ENCODE measurements at places on chromosomes 5 and 9.
A peak's percentile ranks its signal among the peaks of the same experiment; 100 is the strongest.

DNA sequence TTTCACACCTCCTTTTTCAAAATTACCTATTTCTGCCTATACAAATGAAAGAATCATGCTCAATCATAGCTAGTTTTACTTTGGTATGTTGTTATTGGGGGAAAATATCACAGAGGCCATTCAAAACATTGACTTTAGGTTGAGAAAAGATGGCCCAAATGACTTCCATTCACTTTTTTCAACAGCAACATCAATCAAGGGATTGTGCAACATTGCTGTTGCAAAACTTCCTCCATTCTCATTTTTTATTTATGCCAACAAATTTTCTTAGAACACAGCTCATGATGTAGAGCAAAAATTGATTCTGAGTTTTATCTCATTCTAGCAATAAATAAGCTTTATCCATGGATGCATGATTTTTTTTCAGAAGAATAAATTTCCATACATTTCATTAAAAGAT, 93.6 kb upstream of the RORB start:
- no peak for DNase-seq

GRCh38 chr5:141127305-141127704, 5.7 kb downstream of the PCDHB4 start:
- no peak for DNase-seq

- no peak for DNase-seq
Measured at GRCh38 chr5:3010953-3011763, 259.7 kb upstream of the IRX2 start.

DNA sequence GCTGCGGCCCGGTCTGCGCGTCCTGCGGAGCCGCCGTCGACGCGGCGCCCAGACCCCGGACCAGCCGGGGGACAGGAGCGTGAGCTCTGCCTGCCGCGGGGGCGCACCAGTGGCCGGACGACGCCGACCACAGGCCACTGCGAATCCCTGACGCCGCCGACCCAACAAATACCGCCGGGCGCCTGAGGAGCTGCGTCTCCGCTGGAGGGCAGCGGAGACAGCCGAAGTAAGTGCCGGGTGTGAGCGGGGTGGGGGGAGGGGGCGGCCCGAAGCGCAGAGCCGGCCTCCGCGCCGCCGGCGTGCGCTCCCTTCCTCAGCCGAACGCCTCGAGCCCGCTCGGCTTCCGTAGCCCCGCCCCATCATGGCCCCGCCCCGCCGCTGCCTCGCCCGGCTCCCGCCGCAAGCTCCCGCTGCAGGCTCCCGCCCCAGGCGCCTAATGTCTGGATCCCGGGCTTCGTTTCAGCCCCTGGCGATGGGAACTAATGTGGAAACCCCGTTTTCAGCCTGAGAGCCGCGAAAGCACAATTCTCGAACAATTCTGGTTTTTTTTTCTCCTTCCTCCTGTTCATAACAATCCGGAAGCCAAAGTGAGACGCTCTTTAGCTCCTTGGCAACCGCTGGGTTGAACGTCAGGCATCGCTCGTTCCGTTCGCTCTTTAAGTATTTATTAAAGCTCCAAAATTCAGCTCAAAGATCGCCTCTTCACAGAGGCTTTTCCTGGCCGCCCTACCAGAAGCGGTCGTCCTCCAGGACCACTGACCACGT, at the start of gene RFK:
Gene RFK (minus strand): TSS at position 232 of the 765 bp plus-strand sequence. CDS start 255 bp downstream, outside the sequence.
- peak; percentile 97 for DNase-seq

DNA sequence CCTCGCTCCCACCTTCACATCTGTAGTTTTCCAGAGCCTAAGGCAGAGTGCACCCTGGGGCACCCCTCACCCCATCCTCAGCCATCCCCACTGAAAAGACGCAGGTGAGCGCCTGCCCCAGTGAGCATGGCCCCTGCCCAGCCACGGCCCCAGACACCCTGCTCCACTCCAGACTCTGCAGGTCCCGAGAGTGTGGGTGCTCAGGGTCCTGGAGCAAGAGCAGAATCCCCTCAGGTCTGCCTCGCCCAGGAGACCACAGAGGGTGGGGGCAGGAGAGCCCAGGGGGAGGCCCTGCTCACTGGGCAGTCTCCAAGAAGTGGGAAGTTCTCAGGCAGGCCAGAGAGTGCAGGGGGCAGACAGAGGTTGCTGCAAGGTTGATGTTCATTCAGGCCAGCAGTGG, 158.6 kb upstream of the PPP1R26 start:
- no peak for DNase-seq

GRCh38 chr5:2750758-2751464, 566 bp downstream of the IRX2 start:
- DNase-seq = no peak

GRCh38 chr5:102411-103043, 10.6 kb downstream of the PLEKHG4B start:
- no peak for DNase-seq

DNA sequence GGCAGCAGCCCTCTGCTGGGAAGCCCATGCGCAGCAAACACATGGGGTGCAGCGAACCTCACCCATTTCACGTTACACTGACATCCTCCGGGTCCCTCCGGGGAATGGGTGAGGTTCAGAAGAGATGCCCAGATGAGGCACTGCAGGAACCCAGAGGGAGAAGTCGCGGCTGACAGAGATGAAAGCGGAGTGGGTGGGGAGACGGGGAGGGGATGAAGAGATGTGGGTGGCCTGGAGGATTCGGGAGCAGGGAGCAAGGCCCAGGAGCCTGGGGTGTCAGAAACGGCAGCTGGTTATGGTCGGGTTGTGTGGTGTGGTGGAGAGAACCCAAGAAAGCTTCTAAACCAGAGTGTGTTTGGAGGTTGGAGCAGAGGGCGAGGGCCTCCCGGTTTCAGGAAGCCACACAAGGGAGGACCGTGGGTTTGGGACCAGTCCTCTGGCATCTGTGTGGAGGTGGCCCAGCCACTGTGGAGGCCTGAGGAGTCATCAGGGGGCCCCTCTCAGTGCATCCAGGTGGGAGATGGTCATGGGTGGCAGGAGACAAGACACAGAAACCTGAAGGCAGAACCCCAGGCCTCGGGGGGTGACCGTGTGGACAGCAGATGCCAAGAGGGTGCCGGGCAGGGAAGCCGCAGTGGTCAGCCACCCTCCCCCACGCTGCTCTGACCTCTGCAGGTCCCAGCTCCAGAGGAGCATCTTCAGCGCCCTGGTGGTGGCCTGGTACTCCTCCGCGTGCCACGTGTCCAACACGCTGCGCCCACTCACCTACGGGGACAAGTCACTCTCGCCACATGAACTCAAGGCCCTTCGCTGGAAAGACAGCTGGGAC, 8.6 kb downstream of the UCK1 start:
- no peak for DNase-seq

- no peak for DNase-seq
Measured at GRCh38 chr9:4263591-4263990, 36.3 kb downstream of the GLIS3 start.

DNA sequence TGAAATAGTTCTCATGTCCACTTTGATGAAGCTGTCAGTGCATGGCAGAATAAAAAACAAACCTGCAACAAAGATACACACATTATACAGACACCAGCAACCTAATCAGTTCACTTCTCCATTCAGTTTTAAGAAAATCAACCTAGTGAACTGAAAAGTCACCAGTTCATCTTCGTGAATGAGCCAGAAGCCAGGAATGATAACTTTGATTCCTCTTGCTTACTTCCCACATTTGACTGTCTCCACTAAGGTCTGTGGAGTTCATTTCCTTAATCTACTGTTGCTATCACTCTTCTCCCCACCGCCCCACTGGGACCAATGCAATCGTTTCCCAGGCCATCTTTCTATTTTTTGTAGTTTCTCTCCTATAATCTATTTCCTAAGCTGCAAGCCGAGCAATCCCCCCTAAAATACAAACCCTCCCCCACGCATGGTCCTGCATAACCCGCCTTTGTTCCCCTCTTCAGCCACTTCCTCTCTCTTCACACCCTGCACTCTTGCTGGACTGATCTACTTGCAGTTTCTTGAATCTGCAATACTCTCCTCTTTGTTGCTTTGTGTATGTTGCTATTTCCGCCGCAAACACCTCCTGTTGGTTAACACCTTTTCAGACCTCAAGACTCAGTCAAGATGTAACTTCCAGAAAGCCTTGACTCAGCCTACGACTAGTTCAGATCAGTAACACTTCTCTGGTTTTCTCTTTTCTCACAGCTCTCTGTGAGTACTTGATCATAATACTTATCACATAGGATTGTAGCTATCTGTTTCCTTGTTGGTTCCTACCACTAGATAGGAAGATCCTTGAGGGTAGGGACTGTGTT, 16.6 kb downstream of the STOM start:
- no peak for DNase-seq

GRCh38 chr5:168204165-168204564, 87.3 kb upstream of the WWC1 start:
- no peak for DNase-seq

DNA sequence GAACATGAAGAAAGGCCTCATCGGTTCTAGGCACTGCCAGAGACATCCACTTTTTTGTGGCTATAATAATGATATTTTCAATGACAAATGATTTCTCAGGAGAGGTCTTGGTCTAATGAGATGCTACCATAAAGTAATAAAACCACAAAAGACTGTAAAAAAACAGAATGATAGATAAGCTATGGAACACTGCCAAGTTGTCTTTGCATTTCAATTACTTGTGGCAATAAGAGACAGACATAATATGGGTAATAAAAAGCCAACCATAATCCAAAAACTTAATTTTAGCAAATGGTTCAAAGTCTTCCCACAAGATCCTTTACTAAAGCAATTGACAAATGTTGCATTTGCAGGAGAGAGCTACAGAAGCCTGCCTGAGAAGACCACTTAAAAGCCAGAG, 292.5 kb downstream of the ATPSCKMT start:
- DNase-seq = no peak

- DNase-seq = no peak
Measured at GRCh38 chr5:155729684-155730059, 597.3 kb upstream of the SGCD start.

- DNase-seq = no peak
Measured at GRCh38 chr5:151281001-151281639, 22.4 kb downstream of the SLC36A3 start.

DNA sequence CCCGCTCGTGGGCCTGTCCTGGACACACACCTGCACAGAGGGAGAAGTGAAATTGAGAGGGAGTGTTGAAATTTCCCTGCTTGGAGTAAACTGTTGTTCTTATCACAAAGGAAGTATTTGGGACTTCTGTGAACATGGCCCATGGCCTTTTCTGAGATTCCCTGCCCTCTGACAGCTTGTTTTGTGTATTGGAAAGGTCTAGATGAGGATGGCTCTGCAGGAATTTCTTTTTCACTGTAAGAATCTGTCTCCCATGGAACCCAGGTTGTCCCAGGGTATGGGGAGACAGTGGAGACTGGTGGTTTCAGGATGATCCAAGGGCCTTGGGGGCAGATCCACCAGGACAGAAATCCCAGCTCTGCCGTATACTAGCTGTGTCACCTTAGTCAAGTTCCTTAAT, 121.8 kb downstream of the ARHGAP26 start:
- no peak for DNase-seq

GRCh38 chr5:14270209-14270702, 127.1 kb downstream of the TRIO start:
- DNase-seq = no peak

DNA sequence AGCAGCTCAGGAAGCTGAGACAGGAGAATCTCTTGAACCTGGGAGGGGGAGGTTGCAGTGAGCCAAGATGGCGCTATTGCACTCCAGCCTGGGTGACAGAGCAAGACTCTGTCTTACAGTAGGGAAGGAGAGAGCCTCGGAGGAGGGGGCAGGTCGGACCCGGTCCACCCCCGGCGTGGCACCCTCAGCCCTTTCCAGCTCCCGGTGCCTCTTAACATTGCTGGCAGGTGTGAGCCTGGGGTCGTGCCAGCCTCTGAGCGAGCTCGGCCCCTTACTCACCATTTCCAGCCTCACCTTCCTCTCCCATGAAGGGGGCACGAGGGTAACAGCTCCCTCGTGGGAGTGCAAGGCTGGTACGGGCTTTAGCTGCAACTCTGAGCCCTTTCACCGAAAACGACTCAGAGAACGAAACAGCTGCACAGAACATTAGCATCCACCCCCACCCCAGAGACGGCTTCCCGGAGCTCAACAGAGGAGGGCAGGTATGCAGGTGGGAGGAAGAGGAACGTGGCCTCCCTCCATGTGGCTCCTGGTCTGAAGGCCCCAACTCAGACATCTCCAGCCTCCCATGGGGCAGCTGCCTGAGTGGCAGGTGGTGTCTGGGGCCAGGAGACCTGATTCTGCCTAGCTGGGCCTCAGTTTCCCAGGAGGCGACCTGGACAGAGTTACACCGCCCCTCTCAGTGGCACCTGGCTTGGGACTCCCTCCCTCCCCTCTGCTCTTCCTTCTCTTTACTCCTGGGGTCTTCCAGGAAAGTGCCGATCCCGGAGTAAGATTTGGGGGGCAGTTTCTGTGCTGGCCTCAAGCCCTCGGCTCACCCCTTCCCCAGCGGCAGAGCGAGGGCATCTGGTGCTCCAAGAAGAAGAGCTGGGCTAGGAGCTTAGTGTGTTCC, 28.5 kb upstream of the ABO start:
- no peak for DNase-seq

DNA sequence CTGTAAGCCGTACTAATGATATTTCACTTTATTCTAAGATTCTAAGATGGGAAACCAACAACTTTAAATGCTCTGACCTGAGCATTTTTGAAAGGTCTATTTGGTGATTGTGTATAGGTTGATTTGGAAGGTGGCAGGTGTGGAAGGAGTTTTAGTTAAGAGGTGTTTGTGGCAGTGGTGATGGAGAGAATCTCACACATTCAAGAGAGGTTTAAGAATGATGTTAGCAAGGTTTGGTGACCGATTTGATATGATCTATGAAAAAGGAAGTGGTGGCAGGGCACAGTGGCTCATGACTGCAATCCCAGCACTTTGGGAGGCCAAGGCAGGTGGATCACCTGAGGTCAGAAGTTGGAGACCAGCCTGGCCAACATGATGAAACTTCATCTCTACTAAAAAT, 319.2 kb upstream of the CD180 start:
- DNase-seq = no peak

- DNase-seq = no peak
Measured at GRCh38 chr5:40409601-40410000, 270.1 kb upstream of the PTGER4 start.

DNA sequence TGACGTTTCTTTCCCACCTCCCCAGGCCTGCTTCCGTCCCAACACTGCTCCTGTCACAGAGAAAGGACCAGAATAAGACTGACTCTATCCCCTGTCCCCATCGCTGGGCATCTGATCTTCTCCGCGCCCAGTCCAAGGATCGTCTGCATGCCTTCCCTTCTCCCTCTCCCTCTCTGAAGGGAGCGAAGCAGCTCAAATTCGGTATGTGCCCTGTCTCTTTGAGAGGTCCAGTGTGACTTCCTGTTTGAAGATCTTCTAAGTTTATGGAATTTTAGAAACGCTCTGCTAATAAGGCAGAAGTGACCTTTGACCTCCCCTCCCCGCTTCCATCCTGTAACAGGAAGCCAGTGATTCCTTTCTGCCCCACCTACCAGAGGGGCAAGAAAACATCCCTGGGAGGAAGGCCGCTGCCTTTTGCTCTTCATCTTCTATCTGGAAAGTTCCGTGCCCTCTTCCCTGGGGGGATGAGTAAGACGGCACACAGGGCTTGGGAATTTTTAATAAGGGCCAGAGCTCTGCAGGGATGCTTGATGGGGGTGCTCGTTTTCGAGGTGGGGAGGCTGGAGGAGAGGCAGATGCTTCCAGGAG, 40.7 kb upstream of the RNU6ATAC start:
- DNase-seq = no peak

GRCh38 chr9:127629468-127630081, 17.5 kb downstream of the STXBP1 start:
- no peak for DNase-seq
